Stimulated activated CD8-positive, alpha-beta memory T cell treated with anti-CD3 and anti-CD28 coated beads, Interleukin-7, amount 100 ng/mL, for 1 hour (primary cell): ENCODE measurements at places on chromosomes 5 and 9.
A peak's percentile ranks its signal among the peaks of the same experiment; 100 is the strongest.

DNA sequence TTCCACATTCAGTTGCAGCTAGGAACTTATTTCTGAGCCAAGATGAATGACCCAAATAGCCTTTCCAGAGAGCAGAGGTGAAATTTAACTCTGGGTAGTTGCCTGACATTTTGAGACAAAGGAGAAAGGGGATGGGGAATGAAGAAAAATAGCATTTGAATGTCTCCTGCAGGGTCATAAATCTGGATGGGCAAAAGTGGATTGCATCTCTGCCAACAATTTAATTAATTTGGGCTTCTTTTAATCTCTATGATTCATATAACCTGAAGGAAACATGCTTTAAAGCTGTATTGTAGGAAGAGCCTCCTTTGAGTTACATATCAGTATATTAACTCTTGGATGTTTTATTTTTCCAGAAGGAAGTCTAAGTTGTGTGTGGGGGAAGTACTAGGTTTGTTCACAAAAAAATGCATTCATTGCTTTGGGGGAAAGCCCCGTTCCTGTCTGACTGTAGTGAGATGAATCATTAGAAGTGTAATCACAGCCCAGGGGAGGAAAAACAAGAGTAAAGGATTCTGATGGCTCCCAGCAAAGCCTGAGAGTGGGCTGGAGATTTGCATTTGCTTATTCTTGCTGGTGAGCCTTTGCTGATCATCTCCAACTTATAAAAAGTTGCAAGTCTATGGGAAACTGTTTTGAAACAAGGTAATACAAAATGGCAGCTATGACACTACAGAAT is 133.0 kb upstream of the IQGAP2 start:
- no peak for DNase-seq

DNA sequence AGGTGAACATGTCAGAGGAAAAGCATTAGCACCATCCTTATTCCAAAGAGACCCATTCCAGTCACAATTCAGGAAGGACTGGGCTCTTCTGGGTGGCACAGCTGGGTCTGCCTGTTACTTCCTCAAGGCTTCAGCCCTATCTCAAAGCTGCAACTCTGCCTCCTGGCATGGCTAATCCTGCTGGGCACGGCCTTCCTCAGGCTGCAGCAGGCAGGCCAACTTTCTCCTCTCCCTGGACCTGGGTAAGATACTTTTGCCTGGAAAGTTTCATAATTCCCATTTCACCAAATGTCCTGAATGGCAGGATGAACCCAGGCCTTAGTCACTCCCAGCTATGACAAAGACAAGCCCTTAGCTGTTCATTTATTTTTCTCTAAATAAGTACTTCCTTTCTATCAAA is 50.1 kb downstream of the MACROH2A1 start:
- DNase-seq: no peak

GRCh38 chr9:126942399-126942798 is 27.8 kb downstream of the RALGPS1 start:
- no peak for DNase-seq

DNA sequence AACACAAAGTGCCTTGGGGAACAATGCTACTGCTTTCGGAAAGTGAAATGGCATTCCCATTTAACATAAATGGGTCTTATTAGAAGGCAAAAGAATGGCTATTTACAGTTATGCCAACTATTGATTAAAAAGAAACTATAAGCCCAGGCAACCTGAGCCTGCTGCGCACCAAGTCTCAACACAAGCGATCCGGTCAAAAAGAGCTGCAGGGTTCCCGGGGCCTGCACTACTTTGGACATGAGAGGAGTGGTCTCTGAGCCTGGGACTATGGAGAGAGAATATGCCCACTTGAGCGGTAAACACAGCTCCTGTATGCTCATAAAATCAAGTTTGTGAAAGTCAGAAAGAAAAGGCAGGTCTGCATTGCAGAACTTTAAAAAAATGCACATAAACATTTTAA is 660.7 kb downstream of the EFNA5 start:
- DNase-seq: no peak

GRCh38 chr5:176881021-176881749 is 18.0 kb downstream of the HK3 start:
- no peak for DNase-seq

DNA sequence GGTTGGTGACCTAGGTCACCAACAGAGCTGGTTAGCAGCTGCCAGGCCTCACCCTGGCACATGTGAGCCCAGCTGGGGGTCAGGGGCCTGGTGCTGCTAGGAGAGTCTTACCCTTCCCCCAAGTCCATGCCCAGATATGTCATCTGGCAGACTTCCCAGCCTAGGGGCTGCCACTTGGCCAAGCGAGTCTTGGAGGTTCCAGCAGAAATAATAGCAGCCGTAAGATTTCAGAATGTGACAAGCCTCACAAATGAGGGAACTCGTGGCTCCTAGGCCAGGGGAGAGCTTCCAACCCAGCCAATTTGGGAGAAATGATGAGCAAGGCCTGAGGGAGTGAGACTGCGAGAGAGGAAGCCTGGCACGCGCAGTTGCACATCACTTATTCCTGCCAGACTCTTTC is 11.1 kb downstream of the URM1 start:
- DNase-seq: no peak

GRCh38 chr9:87702921-87703320 is 23.0 kb upstream of the CTSL start:
- DNase-seq: no peak

GRCh38 chr9:98517761-98518160 is 191.0 kb downstream of the GABBR2 start:
- no peak for DNase-seq

DNA sequence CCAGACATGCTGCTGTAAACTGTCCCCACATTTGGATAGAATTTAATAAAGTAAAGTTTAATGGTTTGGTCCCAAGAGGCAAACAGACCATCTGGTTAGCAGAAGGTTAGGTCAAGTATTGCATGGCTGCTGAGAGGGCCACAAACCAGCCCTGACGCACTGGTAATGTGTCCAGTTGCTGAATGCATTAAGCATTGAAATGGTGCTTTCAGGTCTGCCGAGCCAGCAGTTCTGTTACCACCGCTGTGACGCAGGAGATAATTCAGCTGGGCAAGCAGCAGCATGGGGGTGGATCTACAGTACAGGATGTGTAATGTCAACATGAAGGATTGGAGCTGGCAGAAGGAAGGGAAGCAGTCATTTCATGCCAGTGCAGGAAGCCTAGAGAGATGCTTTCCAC is 16.0 kb downstream of the ZNF462 start:
- no peak for DNase-seq

- DNase-seq: no peak
Measured at GRCh38 chr9:120369608-120370220, 210.3 kb downstream of the CDK5RAP2 start.

DNA sequence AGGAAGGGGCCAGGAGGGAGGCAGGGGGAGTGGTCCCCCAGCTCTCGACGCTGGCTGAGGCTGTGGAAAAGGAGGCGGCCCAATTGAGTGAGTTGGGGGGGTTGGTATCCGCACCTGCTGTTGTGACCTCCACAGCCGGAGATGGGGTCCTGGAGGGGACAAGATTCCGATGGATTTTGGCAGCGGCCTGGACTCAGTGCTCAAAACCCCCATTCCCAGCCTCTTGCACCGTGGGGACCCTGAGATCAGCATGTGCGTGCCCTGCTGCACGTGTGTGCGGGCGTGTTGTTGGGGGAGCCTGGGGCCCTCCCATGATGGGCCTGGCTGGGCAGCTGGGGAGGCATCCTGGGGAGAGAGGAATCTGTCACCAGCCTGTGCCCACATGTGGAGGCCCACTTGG is 15.0 kb downstream of the CNTFR start:
- DNase-seq: no peak

GRCh38 chr5:159100782-159101646 is 1.3 kb upstream of the EBF1 start:
- DNase-seq: no peak

- no peak for DNase-seq
Measured at GRCh38 chr5:105954341-105954740, 1716.4 kb downstream of the EFNA5 start.

DNA sequence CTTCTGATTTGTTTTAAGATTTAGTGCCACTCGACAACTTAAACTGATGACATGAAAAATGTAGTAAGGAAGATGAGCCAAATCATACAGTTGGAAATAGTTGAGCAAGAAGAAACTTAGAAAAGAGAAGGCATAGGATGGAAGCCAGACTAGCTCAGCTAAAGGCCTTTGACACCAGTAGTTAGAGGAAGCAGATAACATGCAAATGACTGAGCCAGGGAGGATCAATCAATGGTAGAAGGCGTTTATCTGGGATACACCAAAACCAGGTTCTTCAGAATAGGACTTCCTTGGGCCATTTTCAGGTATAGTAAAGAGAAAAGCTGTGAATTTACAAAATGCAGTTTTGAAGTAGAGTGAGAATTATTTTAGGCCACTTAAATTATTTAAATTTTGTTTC is 3.2 kb downstream of the TDRD7 start:
- no peak for DNase-seq

DNA sequence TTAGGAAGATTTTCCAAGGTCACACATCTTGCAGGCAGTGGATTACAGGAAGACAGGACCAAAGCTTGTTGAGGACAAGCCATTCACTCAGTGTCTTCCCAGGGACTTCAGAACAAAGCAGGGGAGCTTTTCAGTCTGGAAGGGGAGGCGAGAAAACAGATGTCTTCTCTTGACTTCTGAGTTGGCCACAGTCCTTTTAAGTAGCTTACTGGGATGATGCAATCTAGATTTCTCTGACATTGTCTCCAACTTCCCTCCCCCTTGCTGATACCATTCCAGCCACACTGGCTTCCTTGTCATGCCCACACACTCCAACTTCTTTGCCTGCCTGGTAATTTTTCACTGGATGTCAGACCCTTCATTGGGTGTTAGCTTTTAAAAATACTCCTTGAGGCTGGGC is 174.2 kb upstream of the TBC1D2 start:
- DNase-seq: no peak

DNA sequence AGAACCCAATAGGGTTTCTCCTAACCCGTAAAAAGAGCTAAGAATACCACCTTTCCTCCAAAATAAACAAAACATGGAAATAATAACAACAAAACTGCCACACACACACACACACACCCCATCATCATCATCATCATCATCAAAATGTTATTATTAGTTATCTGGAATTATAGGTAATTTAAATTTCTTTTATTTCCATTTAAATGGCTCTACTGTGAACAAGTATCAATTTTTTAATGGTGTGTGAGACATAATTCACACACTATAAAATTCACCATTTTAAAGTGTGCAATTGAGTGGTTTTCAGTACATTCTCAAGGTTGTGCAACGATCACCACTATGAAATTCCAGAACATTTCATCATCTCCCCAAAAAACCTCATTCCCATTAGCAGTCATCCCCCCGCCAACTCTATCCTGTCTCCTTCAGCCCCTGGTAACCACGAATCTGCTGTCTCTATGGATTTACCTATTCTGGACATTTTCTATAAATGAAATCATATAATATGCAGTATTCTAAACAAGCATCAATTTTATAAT is 172.7 kb downstream of the ROR2 start:
- DNase-seq: no peak

GRCh38 chr9:8297047-8297446 is 497.5 kb upstream of the DMAC1 start:
- no peak for DNase-seq

DNA sequence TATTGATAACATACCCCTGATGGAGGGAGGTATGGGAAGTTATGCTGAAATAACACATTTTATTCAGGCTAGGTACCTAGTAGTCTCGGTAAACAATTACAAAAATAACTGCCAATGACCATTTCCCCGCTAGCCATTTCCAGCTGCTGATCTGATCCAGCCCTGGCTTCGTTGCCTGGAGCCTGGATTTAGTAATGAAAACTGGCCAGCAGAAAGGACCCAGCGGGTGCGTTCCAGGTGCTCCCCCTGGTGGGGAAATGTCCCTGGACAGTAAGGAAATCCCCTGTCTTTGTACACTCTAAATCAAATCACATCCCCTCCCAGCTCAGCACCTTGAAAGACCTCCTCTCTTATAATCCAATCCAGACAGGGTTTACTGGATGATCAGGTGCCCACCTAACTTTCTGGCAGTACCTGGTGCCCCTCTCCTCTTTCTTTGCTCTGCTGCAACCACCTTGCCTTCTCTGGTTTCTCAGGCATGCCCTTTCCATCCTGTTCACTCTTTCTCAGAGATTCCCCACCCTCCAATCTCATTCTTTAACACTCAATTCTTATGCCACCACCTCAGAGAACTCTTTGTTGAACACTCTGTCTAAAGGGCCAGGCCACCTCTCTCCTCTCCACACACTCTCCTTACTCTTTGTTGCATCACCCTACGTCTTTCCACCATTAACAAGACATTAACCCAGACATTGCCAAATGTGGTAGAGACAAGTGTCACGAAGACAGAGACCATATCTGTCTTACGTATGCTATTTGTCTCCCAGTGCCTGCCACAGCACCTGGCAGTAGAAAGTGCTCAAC is 50.1 kb upstream of the SMAD5 start:
- peak; percentile 43 for DNase-seq

DNA sequence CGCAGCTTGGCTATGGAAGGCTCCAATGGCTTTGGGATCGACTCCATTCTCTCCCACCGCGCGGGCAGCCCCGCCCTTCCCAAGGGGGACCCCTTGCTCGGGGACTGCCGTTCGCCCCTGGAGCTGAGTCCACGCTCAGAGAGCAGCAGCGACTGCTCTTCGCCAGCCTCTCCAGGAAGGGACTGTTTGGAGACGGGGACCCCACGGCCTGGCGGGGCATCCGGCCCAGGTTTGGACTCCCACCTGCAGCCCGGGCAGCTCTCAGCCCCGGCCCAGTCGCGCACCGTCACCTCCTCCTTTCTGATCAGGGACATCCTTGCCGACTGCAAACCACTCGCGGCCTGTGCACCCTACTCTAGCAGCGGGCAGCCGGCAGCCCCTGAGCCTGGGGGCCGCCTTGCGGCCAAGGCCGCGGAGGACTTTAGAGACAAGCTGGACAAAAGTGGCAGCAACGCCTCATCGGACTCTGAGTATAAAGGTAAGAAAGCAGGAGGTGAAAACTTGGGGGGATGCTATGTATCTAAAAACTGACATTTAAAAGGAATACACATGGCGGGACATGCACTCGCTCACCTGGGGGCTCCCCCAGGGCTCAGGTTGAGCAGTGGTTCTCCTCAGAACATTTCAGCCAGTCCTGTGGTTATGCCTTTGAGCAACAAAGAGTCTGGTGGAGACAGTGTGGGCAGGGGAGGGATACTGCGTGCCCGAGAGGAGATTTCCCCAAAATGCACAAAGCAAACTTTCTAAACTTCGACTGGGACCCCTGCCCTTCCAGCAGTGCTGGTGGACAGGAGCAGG is 579 bp downstream of the BARHL1 start:
- DNase-seq: no peak

GRCh38 chr9:4994166-4994890 is 9.3 kb downstream of the JAK2 start:
- DNase-seq: no peak

- no peak for DNase-seq
Measured at GRCh38 chr5:31194468-31194813, 955 bp downstream of the CDH6 start.

DNA sequence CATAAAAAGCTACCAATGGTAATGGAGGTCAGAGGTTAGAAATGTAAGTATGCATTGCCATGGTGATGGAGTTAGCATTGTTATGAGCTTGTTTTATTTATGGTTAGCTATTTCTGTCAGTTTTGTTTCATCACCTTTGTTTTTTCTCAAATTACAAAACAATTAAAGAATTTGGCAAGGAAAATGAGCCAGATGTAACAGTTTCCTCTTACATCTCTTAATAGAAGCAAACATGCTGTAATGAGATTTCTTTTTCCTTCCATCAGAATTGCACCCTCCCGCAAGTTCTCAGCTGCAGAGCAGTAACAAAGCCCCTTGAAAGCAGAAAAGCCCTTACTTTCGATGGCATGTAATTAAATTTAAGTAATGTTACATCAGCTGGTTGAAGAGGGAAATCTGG is 233.0 kb downstream of the SGCD start:
- DNase-seq: no peak
